ENCODE measurements at places on chromosomes 2 and 18. TPM values are rescaled to one million over a fixed set of nuclear protein-coding genes. Genes with fewer than 3 reads are reported as not detected.

The RAB6D gene
- not detected for total RNA-seq

The SULT1C4 gene
- total RNA-seq: not detected

- no peaks in the 10 kb centered on the region for H3K4me1 ChIP-seq
- no peaks in the 10 kb centered on the region for H3K27me3 ChIP-seq
- DNase-seq: no peak
- H3K27ac ChIP-seq: no peak overlapping the region
- H3K4me3 ChIP-seq: no peak overlapping the region
Observed at GRCh38 chr18:60675801-60676200, 303.2 kb upstream of the MC4R start.

- no peak overlapping the region for H3K4me3 ChIP-seq
- no peak overlapping the region for H3K27ac ChIP-seq
- no peaks in the 10 kb centered on the region for H3K27me3 ChIP-seq
- no peak for DNase-seq
- no peaks in the 10 kb centered on the region for H3K4me1 ChIP-seq
Observed at GRCh38 chr2:128949360-128949759, 630.7 kb upstream of the HS6ST1 start.

GRCh38 chr2:71796174-71796593 lies 342.8 kb downstream of the DYSF start:
- no peaks in the 10 kb centered on the region for H3K27me3 ChIP-seq
- H3K27ac ChIP-seq: no peak overlapping the region
- H3K36me3 ChIP-seq: no peaks in the 10 kb centered on the region
- H3K4me1 ChIP-seq: no peaks in the 10 kb centered on the region
- no peak for DNase-seq

DNA sequence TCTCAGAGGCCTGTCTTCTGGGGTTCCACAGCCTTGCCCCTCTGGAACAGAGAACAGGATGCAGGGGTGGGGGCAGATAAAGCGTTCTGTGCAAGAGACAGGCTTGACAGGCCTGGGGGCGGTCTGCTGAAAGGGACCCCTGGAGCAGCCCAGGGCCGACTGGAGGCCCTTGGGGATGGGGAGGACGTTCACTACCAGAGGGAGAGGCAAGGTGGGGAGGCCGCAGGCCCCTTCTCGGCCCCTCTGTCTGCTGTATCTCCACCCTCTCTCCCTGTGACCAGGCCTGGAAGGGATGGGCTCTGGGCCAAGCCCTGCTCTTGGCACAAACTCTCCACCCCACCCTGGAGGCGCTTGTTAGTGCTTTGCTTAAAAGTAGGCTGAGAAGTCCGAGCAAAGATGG lies 27.3 kb upstream of the INHBB start:
- peaks cover 3% of the 10 kb centered on the region for H3K27me3 ChIP-seq
- no peak overlapping the region for H3K27ac ChIP-seq
- H3K4me1 ChIP-seq: peaks cover 23% of the 10 kb centered on the region

GRCh38 chr2:38266382-38267061 lies 110.6 kb downstream of the ATL2 start:
- H3K27me3 ChIP-seq: peaks cover 1% of the 10 kb centered on the region
- no peak overlapping the region for H3K27ac ChIP-seq
- no peak overlapping the region for H3K4me3 ChIP-seq
- H3K4me1 ChIP-seq: peaks cover 14% of the 10 kb centered on the region
- no peak for DNase-seq

Data from activated CD4-positive, alpha-beta memory T cell treated with anti-CD3 and anti-CD28 coated beads, Interleukin-2, amount 10 ng/mL, durations not matched to agents 7 days and 5 days (primary cell).